Dermis microvascular lymphatic vessel endothelial cell (primary cell): ENCODE measurements at places on chromosomes 7 and 10. TPM values are rescaled to one million over a fixed set of nuclear protein-coding genes. Genes with fewer than 3 reads are reported as not detected.

COG5 gene
- total RNA-seq = 17.8 and 18.6 TPM in 2 replicates

DEPP1 gene
- 122 and 133 TPM in 2 replicates for total RNA-seq

DDC gene
- total RNA-seq = not detected in 2 replicates

KEL gene
- 0.13 TPM in 1 of 2 replicates, not detected in the other for total RNA-seq

GDF2 gene
- not detected in 2 replicates for total RNA-seq

ACTA2 gene
- 4.1 and 7.1 TPM in 2 replicates for total RNA-seq

ITPRID1 gene
- total RNA-seq = not detected in 2 replicates

BTBD16 gene
- total RNA-seq = under 0.01 TPM in 1 of 2 replicates, not detected in the other

C10orf62 gene
- total RNA-seq = not detected in 2 replicates

OR2A1 gene
- total RNA-seq = under 0.01 TPM in 2 replicates

MMRN2 gene
- 82.2 and 108 TPM in 2 replicates for total RNA-seq

PTPRZ1 gene
- total RNA-seq = not detected in 2 replicates

PAPOLB gene
- total RNA-seq = 0.13 and 0.25 TPM in 2 replicates
